ENCODE measurements at places on chromosomes 3 and 15.

GRCh38 chr3:151052346-151052745 is 33.1 kb upstream of the MED12L start:
- DNase-seq: no peak

GRCh38 chr3:150252462-150252861 is 155.6 kb upstream of the TSC22D2 start:
- DNase-seq: no peak

DNA sequence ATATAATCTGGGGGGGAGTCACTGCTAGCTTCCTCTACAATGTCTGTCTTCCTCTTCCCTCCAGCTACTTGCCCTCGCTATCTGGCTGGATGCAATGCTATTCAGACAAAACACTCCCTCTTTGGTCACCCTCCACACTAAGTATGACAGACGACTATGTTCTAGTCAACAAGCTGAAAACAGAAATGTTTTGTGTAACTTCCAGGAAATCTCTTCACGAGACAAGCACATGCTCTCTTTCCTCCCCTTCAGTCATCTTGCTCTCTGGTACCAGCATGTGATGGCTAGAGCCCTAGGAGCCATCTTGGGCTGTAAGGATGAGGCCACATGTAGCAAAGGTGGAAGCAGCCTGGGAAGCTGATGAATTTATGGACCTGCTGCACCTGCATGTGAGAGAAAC is 151.3 kb downstream of the ARRDC4 start:
- no peak for DNase-seq

DNA sequence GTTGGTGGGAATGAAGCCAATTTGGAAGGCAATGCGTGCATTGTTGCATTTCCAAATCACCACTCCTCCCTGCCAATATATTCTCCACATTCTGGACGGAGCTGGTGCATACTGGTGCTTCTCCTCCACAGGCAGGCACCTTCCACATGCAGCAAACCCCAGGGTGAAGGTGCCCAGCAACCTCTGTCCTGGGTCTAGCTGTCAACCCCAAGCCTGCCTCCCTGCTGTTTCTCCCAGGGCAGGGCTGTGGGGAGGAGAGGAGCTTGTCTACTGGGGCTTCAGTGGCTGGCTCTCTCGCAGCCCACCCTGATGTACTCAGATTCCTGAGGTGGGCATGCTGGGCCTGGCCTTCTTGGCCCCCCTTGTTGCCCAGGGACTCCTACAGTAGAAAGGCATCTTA is 20.1 kb downstream of the GASK1A start:
- DNase-seq: no peak

DNA sequence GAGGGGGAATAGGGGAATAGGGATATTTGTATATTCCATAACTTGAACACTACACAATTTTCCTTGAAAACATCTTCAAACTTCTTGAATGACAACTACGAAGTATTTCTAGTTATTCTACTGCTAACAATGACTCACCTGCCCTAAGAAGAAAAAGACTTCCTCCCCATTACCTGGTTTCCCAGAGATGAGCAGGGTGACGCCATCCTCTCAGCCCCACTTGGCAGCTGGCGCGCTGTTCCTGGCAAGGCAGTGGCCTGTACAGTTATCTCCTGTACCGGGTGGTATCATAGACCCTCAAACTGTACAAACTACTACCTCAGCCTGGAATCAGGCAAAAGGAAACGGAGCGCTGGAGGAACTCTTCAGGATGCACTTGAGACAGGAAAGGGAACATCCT is 10.4 kb downstream of the WDR82 start:
- no peak for DNase-seq

- DNase-seq: peak; percentile 28
Measured at GRCh38 chr3:71503525-71504249, 79.8 kb downstream of the FOXP1 start.

GRCh38 chr3:36540888-36541518 is 160.7 kb downstream of the STAC start:
- no peak for DNase-seq

GRCh38 chr3:195020185-195020584 is 250.8 kb downstream of the XXYLT1 start:
- DNase-seq: no peak

- no peak for DNase-seq
Measured at GRCh38 chr15:87711026-87711425, 545.5 kb downstream of the NTRK3 start.

All from HTR-8/SVneo (cell line).